ENCODE measurements at places on chromosomes 12 and 14.

GRCh38 chr14:87017335-87017734 is 975.6 kb downstream of the GALC start:
- H3K4me1 ChIP-seq: no peaks in the 10 kb centered on the region
- H3K4me3 ChIP-seq: no peak overlapping the region
- no peak overlapping the region for H3K27ac ChIP-seq
- no peaks in the 10 kb centered on the region for H3K27me3 ChIP-seq

- peak; percentile 64 for DNase-seq
- no peak overlapping the region for H3K4me3 ChIP-seq
Observed at GRCh38 chr12:126443977-126444376, 1378.7 kb downstream of the AACS start.

DNA sequence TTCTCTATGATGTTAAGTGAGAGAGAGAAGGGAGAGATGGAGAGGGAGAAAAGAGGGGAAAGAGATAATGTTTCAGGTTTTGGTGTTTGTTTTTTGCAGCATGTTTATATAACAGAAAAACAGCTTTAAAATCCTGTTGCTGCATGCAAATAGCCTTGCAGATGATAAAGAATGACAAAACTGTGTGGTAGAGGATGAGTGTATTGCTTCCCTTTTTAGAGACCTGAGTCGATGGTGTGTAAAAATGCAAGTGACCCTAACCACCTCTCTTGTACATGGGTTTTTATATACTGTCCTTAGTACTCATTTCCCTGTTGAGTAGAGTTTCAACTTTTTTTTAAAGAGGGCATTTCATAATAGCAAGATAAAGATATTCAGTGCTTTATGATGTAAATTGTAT is 249.1 kb downstream of the AKAP6 start:
- no peak overlapping the region for H3K4me3 ChIP-seq
- peaks cover 12% of the 10 kb centered on the region for H3K4me1 ChIP-seq
- no peaks in the 10 kb centered on the region for H3K36me3 ChIP-seq
- H3K27ac ChIP-seq: no peak overlapping the region
- no peak for DNase-seq

DNA sequence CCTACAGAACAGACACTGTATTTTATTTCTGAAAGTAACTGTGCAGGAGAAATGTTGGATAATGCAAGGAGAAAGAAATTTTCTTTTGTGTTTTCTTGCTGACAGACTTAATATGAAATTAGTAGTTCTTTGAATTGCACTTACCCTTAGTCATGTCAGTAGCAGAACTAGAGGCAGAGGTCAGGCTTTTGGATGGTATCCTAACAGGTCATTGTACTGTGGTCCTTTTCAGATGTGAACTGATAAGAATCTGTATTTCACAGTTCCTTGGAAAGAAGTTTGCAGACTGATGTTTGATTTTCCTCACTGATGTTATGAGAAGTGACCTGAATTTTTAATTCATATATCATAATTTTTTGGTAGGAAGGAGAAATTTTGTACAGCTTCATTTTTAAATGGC is 46.0 kb downstream of the VRK1 start:
- no peak overlapping the region for H3K27ac ChIP-seq
- no peaks in the 10 kb centered on the region for H3K4me1 ChIP-seq

DNA sequence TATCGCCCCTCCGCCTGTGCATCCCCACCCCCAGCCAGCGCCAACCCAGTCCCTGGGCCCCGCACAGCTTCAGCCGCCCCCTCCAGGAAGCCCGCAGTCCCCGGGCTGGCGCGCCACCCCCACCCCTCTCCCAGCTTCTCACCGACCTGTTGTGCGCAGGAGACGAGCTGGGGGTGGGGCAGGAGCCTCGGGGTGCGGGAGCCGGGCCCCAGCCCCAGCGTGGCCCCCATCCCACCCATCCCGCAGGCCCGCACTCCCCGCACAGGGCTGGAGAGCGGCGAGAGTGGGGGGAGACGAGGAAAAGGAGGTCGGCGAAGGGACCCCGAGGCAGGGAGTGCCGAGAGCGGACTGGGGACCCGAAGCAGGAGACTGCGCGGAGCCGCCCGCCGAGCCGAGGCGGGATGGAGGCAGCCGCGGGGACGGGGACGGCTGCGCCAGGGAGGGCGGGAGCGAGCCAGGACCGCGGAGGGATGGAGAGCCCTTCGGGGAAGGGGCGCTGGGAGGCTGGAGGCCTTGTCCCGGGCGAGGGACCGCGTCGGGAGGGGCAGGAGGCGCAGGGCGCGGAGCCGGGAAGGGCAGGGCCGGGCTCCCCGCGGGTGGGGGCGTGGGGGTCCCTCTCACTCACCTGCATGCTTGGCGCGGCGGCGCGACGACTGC is 498 bp downstream of the PIANP start:
- no peaks in the 10 kb centered on the region for H3K36me3 ChIP-seq
- H3K27ac ChIP-seq: no peak overlapping the region
- H3K4me1 ChIP-seq: peaks cover 21% of the 10 kb centered on the region
- H3K27me3 ChIP-seq: peaks cover 4% of the 10 kb centered on the region
- DNase-seq: no peak

- H3K36me3 ChIP-seq: peaks cover 8% of the 10 kb centered on the region
- DNase-seq: no peak
- H3K27me3 ChIP-seq: no peaks in the 10 kb centered on the region
- no peaks in the 10 kb centered on the region for H3K4me1 ChIP-seq
- H3K4me3 ChIP-seq: no peak overlapping the region
- no peak overlapping the region for H3K27ac ChIP-seq
Observed at GRCh38 chr14:63671987-63672386, 30.3 kb upstream of the WDR89 start.

- peaks cover 91% of the 10 kb centered on the region for H3K27me3 ChIP-seq
- DNase-seq: no peak
Observed at GRCh38 chr12:131832321-131833231, 4.4 kb downstream of the MMP17 start.

DNA sequence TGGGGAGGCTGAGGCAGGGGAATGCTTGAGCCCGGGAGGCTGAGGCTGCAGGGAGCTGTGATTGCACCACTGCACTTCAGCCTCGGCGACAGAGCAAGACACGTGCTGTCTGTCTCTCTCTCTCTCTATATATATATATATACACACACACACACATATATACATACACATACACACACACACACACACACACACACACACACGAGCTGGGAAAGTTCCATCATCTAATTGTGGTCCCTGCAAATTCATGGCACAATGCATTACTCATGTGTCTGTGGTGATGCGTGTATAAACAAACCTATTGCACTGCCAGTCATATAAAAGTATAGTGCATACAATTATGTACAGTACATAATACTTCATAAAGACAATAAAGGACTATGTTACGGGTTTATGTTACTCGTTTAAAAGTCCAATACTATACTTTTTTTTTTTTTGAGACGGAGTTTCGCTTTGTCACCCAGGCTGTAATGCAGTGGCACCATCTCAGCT is 36.6 kb downstream of the WDR89 start:
- H3K4me1 ChIP-seq: no peaks in the 10 kb centered on the region
- H3K27ac ChIP-seq: no peak overlapping the region

- no peak overlapping the region for H3K4me3 ChIP-seq
- H3K36me3 ChIP-seq: no peaks in the 10 kb centered on the region
- peak overlapping the region; percentile 49 for H3K27ac ChIP-seq
- no peak for DNase-seq
Observed at GRCh38 chr12:119366007-119366406, 31.5 kb downstream of the CCDC60 start.

DNA sequence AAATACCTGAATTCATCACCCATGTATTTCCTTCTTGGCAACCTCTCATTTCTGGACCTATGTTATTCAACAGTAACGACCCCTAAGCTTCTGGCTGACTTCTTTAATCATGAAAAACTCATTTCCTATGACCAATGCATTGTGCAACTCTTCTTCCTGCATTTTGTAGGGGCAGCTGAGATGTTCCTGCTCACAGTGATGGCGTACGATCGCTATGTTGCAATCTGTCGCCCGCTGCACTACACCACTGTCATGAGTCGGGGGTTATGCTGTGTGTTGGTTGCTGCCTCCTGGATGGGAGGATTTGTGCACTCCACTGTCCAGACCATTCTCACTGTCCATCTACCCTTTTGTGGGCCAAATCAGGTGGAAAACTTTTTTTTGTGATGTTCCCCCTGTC is 356 bp downstream of the OR4Q2 start:
- no peaks in the 10 kb centered on the region for H3K27me3 ChIP-seq
- no peaks in the 10 kb centered on the region for H3K4me1 ChIP-seq
- H3K4me3 ChIP-seq: no peak overlapping the region

DNA sequence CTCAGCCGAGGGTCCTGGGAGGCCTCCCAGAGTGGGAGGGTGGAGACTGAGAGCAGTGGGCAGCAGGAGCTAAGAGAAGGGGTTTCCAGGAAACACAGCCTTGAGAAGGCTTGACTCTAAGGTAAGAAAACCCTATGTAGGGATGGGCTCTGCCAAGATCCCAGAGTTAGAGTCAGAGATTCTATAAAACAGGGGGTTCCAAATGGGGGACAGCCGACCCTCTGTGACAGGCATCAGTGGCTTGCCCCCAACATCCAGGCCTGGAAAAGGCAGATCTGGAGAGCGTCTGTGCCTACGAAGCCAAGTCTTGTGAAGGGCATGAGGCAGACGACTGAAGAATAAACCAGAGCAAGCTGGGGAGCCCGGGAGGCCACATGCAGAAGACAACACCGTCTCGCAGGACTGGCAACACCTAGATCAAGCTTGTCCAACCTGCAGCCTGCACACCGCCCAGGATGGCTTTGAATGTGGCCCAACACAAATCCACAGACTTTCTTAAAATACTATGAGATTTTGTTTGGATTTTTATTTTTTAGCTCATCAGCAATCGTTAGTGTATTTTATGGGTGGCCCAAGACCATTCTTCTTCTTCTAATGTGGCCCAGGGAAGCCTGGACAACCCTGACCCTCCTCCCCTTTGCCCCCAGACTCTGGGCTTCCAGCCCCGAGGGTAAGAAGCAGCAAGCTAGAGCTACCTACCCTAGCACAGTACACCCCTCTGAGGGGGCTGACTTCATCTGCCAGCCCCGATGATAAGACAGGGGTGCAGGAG is 42.1 kb downstream of the PRMT8 start:
- peaks cover 7% of the 10 kb centered on the region for H3K4me1 ChIP-seq
- peak; percentile 88 for DNase-seq
- H3K36me3 ChIP-seq: no peaks in the 10 kb centered on the region
- H3K27me3 ChIP-seq: no peaks in the 10 kb centered on the region
- no peak overlapping the region for H3K4me3 ChIP-seq

DNA sequence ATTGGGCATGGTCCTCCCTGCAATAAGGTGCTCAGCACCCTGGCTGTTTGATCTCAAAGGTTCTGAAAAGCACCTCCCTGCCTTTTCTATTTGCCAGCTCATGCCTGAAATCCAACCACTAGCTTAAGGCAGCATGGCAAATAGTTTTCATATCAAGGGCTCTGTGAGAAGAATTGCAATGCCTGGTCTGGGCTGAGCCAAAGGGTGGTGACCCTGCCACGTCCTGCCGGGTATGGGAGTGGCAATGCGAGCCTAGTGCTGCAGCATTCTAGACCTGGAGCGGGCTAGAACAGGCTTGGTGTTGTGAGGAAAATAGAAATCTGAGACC is 2.3 kb upstream of the SCNN1A start:
- no peaks in the 10 kb centered on the region for H3K27me3 ChIP-seq
- peak overlapping the region; percentile 73 for H3K27ac ChIP-seq
- H3K36me3 ChIP-seq: no peaks in the 10 kb centered on the region
- DNase-seq: no peak
- peaks cover 29% of the 10 kb centered on the region for H3K4me1 ChIP-seq
- H3K4me3 ChIP-seq: no peak overlapping the region

GRCh38 chr14:60720962-60721325 is 3.2 kb downstream of the SIX4 start:
- H3K4me3 ChIP-seq: peak overlapping the region; percentile 82
- no peaks in the 10 kb centered on the region for H3K36me3 ChIP-seq
- no peak for DNase-seq
- H3K27ac ChIP-seq: no peak overlapping the region
- H3K27me3 ChIP-seq: no peaks in the 10 kb centered on the region

- H3K4me1 ChIP-seq: peaks cover 52% of the 10 kb centered on the region
- DNase-seq: no peak
- peak overlapping the region; percentile 56 for H3K27ac ChIP-seq
- H3K36me3 ChIP-seq: no peaks in the 10 kb centered on the region
- H3K4me3 ChIP-seq: no peak overlapping the region
Observed at GRCh38 chr14:74620497-74620921, 8.5 kb upstream of the LTBP2 start.

DNA sequence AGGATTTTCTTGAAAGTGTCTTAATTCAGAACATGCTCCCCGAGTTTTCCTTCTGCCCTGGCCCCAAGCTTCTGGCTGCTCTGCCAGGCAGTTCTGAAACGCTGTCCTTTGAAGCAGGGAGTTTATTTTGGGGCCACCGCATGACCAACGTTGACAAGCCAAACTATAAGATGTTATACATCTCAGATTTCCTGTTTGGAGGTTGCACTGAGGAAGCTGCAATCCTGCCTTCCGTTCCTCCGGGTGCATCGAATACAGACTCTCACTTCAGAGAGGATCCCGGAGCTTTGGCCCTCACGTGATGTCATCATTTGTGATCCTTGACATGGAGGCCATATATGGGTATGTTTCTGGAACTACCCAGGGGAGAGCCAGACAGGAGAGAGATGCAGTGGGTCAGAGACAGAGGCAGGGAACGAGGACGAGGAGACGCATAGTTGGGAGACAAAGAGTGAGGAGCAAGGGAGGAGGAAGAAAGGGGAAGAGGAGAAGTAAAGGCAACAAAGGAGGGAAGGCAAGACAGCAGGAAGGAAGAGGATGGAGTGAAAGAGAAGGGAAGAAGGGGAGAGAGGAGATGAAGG is at the start of gene ASB2:
ASB2 (minus strand) TSS at position 94 of the 581 bp plus-strand sequence. CDS start 12,031 bp downstream, outside the sequence.
- H3K27ac ChIP-seq: peak within 1 kb of the TSS; percentile 94
- H3K4me3 ChIP-seq: peak within 1 kb of the TSS; percentile 64
- H3K27me3 ChIP-seq: no peaks in the 10 kb centered on the region
- no peak for DNase-seq
- H3K36me3 ChIP-seq: no peaks in the 10 kb centered on the region

DNA sequence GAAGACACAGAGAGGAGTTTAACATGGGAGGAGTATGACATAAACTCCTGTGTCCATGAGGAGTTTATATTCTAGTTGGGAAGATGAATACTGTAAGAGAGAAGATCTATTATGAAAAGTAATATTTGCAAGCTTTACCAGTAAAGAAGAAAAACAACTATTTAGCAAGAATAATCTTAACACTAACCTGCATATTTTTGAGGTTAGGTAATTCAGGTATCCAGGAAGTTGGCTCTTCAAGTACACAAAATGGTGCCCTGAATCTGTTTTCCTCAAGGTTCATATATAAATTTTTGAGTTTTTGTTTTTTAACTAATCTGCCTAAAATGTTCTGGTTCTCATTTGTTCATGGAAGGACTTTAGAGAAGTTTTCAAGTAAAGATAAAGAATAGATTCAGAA is 33.9 kb upstream of the KCNMB4 start:
- no peak overlapping the region for H3K4me3 ChIP-seq
- H3K36me3 ChIP-seq: no peaks in the 10 kb centered on the region
- no peak for DNase-seq
- H3K4me1 ChIP-seq: no peaks in the 10 kb centered on the region

GRCh38 chr14:81676879-81677278 is 143.2 kb upstream of the SEL1L start:
- no peaks in the 10 kb centered on the region for H3K4me1 ChIP-seq
- H3K27ac ChIP-seq: no peak overlapping the region
- no peak overlapping the region for H3K4me3 ChIP-seq
- no peak for DNase-seq

- no peak for DNase-seq
- H3K36me3 ChIP-seq: peaks cover 22% of the 10 kb centered on the region
- peaks cover 39% of the 10 kb centered on the region for H3K4me1 ChIP-seq
- H3K27ac ChIP-seq: peak overlapping the region; percentile 92
- no peaks in the 10 kb centered on the region for H3K27me3 ChIP-seq
Observed at GRCh38 chr14:59363531-59364226, 101.5 kb downstream of the GPR135 start.

GRCh38 chr12:131620520-131620919 is 90.4 kb upstream of the SFSWAP start:
- no peak overlapping the region for H3K27ac ChIP-seq
- no peaks in the 10 kb centered on the region for H3K36me3 ChIP-seq
- H3K27me3 ChIP-seq: no peaks in the 10 kb centered on the region
- no peak overlapping the region for H3K4me3 ChIP-seq
- H3K4me1 ChIP-seq: no peaks in the 10 kb centered on the region
